ENCODE measurements at places on chromosomes 5 and 9. TPM values are rescaled to one million over a fixed set of nuclear protein-coding genes. Genes with fewer than 3 reads are reported as not detected.

GHR gene
- not detected for total RNA-seq

POU5F2 gene
- not detected for total RNA-seq

CCNO gene
- 8.6 TPM for total RNA-seq

TLX3 gene
- not detected for total RNA-seq

NADK2 gene
- total RNA-seq = 12.9 TPM

NEUROG1 gene
- not detected for total RNA-seq

SYNPO gene
- 30.7 TPM for total RNA-seq

REEP2 gene
- 7.5 TPM for total RNA-seq

Data from A549 treated with DMSO at 1 μM for 4 hours (cell line).